DMS 273 treated with DMSO at 0.1 percent for 48 hours (cell line): ENCODE measurements at places on chromosomes 1 and 21.

DNA sequence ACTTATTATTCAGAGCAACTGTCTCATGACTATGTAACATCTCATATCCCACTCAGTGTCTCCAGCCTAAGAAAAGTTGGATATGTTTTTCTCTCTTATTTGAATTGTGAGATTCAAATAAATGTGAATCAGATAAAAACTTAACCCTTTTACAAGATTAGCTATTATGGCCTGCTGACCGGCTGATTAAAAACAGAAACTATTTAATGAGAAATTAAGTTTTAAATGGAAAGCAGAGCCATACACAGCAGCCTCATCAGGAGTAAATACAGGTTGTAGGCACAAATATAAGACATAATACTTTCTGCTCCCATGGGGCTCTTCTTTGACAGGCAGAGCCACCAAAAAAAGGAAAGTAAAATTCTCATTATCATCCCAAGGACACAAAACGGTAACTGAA is 307.0 kb upstream of the PRMT6 start:
- no peak for DNase-seq

DNA sequence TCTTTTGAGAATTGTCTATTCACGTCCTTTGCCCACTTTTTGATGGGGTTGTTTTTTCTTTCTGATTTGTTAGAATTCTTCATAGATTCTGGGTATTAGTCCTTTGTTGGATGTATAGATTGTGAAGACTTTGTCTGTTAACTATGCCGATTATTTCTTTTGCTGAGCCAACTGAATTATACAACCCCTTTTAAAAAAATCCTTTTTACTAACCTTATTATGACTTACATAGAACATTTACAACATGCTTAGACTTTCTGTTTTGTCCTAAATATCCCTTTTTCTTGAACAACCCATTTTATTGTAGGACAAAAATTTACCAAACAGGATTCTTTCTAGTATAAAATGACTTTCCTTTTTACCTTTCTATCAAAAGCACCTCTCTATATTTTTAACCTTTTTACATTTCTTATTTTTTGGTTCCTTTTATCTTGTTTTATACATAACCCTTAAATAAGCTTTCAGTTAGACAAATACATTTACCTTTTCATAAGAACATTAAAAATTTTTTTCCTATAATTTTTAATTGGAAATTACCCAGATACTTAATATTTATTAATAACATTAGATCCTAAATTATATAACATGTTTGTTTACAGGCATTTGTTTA is 70.4 kb upstream of the TTLL7 start:
- DNase-seq, result no peak

DNA sequence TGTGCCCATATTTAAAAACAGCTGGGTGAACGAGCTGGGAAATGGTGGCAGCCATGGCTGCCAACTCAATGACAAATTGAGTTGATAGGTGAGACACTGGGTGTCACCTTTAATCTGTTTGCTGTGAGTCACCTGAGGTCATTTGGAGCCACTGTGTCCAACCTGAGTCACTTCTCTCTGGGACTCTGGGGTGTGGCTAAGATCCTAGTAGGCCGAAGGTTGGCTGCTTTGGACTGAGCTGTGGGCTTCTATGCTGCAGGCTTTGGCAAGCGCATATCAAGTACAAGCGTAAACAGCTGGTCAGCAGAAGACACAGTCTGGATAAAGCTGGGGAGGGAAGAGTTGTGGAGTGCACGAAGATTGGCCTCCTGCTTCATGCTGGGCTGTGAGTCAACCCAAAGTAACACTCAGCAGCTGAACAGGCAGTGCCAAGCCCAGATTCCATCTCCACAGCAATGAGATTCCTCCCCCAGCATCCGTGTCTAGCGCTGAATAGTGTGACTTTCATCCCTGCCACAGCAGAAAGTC is 24.0 kb downstream of the TEX35 start:
- no peak for DNase-seq

- no peak for DNase-seq
These were observed 9.6 kb upstream of the ADCY10 start for GRCh38 chr1:167923324-167924056.
